Activated CD8-positive, alpha-beta T cell treated with anti-CD3 and anti-CD28 coated beads for 36 hours (primary cell): ENCODE measurements at places on chromosomes 12 and 14.

DNA sequence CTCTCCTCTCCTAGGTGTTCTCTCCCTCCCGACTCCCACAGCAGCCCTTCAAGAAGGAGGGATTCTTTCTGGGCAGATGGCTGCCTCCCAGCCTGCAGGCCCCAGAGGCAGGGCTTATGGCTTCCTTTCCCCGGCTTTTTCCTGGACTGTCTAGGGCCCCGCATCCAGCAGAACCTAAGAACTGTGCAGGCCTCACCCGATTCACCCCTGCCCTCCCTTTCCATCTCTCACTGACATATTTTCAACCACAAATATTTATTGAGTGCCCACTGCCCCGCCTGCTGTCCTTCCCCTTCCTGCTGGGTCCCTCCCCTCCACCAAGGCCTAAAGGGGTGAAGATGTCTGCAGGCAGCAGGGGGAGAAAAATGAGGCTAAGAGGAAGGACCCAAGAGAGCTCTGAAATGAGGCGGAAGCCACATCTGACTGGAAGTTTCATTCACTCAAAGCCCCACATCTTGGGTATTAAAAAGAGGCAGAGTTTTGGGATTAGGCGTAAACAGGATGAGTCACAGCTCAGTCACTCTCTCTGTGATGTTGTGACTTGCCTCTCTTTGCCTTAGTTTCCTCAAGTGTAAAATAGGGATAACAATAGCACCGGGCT lies 2.9 kb downstream of the SCNN1A start:
- DNase-seq, result peak; percentile 24

GRCh38 chr12:72135021-72135301 lies 137.2 kb upstream of the TRHDE start:
- DNase-seq, result no peak

DNA sequence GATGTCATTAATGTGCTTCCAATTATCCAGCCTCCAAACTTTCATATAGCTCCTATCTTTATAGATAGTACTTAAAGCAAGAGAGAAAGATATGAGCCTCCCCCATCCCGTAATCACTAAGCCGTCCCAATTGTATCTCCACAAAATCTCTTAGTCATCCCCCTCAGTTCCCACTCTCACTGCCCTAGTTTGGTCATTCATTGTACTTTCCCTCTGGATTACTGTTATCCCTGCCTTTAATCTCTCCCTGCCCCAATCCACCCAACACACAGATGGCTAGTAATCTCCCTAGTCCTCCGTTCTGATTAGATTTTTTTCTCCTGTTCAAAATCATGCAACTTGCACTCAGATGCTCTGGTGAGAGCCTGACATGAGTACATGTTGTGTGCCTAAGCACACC lies 5.4 kb upstream of the BCAT1 start:
- no peak for DNase-seq

DNA sequence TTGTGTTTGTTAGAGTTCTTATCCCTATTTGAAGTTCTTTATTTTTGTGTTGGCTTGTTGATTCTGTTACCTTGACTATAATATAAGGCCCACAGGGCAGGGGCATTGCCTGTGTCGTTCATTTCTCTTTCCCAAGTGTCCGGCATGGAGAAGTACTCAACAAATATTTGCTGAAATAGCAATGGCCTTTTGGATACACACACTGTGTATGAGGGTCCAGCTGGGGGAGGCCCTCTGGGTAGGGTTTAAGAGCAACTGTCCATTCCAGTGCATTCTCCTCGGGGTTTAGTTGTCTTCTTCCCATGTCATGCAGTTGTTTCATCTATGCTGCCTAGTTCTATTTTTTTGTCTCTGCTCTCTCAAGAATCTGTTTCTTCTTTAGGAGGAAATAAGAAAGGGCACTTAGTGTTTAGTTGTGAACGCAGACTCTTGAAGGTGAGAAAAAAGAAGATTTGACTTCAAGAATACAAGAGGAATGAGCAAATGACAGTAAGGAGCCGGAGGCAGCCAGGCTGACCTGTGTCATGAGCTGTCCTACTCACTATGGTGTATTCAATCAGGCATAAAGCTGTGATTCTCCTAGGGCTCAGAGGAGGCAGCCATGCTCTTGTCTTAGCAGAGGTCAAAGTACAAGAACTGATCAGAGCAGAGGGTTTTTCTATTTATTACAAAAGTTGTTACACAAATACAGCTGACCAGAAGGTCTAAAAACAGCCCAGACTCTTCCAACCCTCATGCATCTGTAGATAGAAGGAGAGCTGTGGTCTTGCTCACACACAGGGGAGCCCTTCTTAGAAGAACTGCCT lies 10.2 kb downstream of the ERG28 start:
- DNase-seq, result no peak

GRCh38 chr14:92651758-92652406 lies 96.5 kb downstream of the LGMN start:
- peak; percentile 69 for DNase-seq

DNA sequence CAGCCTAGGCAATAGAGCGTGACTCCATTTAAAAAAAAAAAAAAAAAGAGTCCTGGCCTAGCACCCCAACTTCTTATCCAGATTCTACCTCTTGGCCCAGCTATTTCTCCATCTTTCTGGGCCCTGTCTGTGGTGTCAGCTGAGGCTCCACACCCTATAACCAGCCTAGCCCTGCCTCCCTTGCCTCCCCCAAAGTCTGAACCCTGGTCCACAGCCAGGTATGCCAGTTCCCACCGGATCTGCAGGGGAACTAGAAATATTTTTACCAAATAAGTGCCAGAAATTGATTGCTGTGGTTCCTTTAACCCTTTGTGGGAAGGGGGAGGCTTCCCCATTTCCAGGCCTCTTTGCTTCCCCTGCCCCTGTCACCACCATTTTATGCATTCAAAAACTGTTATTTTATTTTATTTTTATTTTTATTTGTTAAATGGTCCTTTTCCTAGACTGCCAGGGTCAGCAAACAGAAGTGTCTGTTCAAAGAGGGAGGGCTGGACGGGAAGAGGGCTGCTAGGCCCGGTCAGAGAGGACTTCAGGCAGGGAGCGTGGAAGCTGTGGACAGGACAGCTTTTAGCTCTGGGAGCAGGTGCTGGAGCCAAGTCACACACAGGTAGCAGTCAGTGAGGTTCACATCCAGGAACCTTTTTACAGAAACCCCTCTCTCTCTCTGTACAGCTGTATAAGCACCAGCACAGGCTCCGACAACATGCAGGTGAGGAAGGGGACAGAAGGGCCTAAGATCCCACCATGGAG lies 23.2 kb downstream of the TTC9 start:
- DNase-seq, result no peak

DNA sequence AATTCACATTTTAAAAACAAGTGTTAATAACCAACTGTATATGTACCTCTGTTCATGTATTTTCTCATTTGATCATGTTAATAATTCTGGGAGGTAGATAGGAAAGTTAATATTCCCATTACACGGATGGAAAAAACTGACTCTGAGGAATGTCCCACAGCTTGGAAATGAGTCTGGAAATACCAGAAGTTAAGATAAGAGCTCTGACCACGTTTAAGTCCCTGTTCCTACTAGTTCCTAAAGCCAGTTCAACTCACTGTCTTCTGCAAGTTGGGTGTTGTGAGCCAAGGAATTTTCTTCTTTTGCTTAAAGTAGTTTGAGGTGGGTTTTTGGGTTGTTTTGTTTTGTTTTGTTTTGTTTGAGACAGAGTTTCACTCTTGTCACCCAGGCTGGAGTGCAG lies 104.5 kb downstream of the TMEM30B start:
- DNase-seq, result no peak

DNA sequence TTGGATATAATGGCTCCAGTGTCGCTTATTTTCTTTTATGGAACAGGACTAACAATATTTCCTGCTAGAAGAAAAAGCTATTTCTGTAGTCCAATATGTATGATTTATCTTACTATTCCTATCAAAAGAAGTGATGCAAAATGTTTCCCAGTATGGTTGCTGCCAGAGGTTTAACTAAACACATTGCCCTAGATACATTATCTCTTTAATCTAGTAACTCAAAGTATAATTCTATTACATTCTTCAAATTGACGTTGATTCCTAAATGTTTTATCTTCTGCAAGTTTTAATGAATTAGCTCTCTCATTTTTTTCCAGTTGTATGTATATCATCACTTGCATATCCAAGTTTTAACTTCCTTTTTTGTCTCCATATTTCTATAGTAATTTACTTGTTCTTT lies 28.2 kb downstream of the GYS2 start:
- no peak for DNase-seq

- DNase-seq, result no peak
Measured at GRCh38 chr12:25785134-25785533, 173.3 kb upstream of the RASSF8 start.

GRCh38 chr12:88433997-88434703 lies 146.1 kb downstream of the KITLG start:
- no peak for DNase-seq

GRCh38 chr14:54702014-54702491 lies 135.1 kb downstream of the SAMD4A start:
- DNase-seq, result no peak

GRCh38 chr14:101137234-101137633 lies 233.7 kb upstream of the RTL1 start:
- no peak for DNase-seq

- no peak for DNase-seq
Measured at GRCh38 chr12:88400302-88400701, 180.0 kb downstream of the KITLG start.

- no peak for DNase-seq
Measured at GRCh38 chr12:3097186-3097804, 20.1 kb downstream of the TSPAN9 start.

DNA sequence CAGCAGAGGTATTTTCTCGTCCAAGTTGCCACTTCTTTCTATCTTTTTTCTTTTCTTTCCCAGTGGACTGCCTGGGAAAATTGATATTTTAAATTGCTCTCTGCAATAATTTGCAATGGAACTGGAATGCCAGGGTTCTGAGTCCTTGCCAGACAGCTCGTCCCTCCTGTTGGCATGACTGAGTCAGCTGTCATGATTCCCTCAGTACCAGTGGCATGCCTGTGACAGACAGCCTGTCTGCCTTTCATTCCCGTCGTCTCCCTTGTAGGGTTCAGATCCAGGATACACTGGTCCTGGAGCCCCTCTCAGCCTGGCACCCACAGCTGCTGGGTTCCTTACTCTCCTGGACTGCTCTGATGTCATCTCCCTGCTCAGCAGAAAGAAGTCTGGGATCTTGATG lies 84.8 kb downstream of the PTPN11 start:
- DNase-seq, result no peak

GRCh38 chr12:20211541-20211940 lies 156.8 kb upstream of the PDE3A start:
- no peak for DNase-seq

- no peak for DNase-seq
Measured at GRCh38 chr14:22622255-22622654, 21.9 kb downstream of the OR6J1 start.

- peak; percentile 31 for DNase-seq
Measured at GRCh38 chr12:4037747-4038312, 164.6 kb upstream of the PARP11 start.

DNA sequence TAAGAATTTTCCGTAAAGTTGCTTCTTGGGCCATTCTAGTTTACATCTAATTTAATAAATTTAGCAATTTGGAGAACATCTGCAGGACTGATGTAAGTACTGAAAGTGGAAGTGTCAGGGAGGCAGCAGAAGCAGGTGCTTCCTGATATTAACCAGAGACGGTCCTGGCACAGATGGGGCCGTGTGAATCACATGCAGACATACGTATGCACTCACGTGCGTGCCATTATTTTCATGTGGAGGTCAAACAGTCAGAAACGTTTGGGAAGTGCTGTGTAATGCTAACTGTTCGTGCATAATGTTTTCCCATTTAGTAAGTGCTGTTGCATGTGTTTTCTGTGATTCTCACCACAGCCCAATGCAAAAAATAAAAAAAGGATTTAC lies 87.8 kb upstream of the DYNC1H1 start:
- peak; percentile 90 for DNase-seq

DNA sequence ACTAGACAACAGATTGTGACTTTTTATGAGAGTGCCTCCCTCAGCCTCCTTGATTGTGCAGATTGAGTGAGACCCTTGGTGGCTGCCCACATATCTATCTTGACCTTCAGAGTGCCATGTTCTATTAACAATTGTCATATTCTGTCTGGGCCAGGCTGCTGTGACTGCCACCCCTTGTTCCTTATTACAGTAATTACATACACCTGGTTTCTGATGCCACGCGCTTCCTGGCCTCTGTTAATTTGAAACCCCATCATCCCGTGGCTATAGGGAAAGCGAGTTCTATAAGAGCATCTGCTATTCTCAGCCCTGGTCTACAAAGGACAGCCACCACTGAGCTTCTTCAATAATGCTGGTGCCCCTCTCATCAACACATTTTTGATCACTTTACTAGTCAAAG lies 228.7 kb downstream of the PCNX1 start:
- no peak for DNase-seq

- DNase-seq, result no peak
Measured at GRCh38 chr14:90179357-90179756, 77.0 kb upstream of the PSMC1 start.

GRCh38 chr14:62777510-62777909 lies 267.7 kb downstream of the KCNH5 start:
- DNase-seq, result no peak

DNA sequence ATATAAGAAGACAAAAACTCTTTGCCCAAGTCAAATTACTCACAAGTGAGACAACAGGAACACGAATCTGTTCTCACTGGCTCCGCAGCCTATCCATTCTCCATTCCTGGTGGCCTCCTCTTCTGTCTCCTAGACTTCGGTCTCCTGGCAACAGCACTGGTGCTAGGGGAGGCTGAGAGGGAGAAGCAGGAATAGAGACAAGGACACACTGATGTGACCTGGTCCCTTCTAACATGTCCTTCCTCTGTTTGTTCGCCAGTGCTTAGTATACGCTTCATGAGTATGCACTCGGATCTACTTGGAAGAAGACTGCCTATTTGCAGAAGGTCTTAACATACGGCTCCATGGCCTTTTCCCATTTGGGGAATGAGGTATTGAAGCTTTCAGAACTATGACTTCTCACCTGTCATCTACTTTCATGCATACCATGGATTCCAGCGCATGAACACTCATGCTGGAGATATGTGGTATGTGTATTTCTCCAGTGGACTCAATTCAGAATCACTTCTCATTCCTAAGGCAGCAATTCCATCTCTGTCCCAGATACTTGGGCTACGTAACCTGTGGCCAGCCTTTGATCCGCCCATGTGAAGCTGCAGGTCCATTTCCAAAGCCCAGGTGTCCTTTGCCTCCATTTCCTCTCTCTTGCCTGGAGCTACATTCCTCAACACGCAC lies 33.9 kb downstream of the BHLHE41 start:
- no peak for DNase-seq

DNA sequence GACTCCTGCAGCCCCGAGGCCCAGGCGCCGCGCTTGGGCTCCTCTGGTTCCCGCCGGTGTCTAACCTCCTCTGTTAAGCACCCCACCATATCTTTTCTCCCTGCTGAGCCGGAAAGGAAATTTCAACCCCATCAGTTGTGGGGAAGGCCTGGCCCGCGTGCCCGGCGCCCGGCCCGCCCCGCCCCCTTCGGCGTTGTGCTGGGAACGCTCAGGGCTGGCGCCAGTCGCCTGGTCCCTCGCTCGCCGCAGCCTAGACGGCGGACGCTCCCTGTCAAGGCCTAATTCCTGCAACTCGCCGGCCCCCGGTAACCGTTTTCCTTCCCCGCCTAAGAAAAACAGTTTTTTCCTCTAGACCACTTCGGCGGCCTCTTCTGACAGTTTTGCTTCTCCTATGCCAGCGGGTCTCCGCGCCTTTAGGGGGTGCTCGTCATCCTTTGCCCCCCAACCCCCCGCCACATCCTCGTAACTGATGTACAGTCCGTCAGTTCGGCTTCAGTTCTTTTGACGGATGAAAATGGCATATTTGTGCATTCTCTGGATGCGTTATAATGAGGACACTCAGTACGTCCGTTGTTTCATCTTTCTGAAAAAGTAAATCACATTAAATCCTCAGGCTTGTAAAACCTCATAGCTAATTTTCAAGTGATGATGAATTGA lies 506 bp upstream of the NAP1L1 start:
- DNase-seq, result peak; percentile 77

GRCh38 chr14:72500234-72500838 lies 393.6 kb downstream of the DPF3 start:
- DNase-seq, result no peak
